GM04504 (cell line): ENCODE measurements at places on chromosomes 13 and 19.

DNA sequence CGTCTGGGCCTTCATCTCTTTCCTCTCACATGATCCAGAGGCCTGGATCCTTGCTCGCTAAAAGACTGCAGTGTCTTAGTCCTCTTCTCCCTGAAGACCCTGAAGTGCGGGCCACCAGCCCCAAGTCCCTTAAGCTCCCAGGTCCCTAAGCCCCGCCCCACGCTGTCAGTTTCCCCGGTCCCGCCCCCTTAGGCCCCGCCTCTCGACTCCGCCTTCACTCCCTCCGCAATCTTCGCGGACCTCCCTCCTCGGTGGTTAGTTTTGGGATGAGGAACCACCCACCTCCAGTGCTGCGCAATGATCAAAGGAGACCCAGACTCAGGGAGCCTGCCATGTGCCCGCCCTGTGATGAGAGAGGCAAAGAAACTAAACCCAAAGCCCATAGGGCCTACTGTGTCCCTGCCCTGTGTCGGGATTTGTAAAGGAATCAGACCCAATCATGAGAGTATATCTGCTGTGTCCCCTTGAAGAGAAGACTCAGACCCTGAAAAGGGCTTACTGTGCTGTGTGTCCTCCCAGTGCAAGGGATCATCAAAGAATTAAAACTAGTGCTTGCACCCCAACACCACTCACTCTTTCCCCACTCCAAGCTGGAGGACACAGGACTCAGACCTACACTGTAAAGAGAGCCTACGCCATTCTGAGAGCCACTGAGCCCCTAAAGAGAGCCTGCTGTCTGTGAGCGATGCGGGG, 3.0 kb upstream of the COX6B1 start:
- no peak for DNase-seq

- DNase-seq: no peak
Observed at GRCh38 chr13:110209950-110210603, 96.9 kb downstream of the COL4A1 start.

DNA sequence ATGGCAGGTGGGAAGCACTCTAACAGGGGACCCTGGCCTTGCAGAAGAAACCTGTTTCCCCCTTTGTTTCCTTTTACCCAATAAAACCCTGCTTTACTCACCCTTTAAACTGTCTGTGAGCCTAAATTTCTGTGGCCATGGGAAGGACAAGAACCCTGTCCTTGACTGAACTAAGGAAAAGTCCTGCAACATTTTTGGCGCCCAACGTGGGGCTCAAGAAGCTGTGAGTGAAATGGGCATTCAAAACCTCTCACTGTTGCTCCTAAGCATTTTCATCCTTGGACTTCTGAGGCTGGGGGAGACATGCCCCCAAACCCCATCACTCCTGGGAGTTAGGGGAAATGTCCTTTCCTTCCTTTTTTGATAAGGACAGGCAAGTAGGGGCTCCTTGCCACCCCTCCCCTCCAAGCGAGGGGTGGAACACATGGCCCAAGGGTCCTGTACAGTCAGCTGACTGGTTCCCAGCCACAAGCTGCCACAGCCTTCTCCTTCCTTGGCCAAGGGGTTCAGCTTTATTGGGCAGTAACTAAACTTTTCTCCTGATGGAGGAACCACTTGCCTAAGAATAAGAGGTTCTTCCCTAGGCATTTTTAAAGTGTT, 381.6 kb downstream of the KLF5 start:
- DNase-seq: no peak

DNA sequence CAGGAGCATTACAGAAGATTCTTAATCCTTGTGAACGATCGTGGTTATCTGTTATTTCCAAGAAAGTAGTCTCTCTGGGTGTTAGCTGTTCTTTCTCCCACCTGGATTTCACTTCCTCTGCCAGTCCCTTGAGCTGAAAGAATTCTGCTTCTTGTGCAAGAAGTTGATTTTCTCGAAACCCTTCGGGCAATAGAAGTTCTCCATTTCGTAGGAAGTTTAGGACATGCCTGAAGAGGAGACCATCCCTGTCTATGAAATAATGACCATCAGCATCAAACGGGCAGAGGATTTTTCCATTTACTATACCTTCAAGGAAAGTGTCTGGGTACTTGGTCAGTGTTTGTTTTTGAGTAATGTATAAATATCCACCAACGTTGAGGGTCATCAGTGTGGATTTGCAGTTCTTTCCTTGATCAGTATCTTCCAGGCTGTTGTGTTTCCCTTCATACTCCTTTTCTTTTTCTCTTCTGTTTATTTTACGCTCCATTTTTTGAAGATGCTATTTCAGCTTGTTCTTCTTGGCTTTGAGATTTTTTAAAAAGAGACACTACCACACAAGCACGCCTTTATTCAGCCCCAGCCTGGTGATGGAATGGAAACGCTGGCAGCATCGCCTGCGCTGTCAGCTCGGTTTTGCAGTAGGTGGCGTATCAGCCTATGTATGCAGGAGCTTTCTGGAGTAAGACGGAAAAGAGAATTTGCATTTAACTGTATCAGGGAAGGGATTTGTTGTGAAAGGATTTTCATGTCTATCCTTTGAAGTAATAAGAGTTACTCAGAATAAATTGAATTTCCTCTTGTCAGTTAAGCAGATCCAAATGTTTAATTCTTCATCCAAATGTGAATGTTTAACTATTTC, 6.5 kb downstream of the KCTD4 start:
- no peak for DNase-seq
